ENCODE measurements at places on chromosomes 6 and 20.

- DNase-seq, result no peak
Measured at GRCh38 chr6:10837009-10837621, 1.2 kb downstream of the MAK start.

GRCh38 chr20:62922451-62922921, 3.8 kb downstream of the DIDO1 start:
- no peak for DNase-seq

- no peak for DNase-seq
Measured at GRCh38 chr20:57061051-57061900, 205.2 kb downstream of the BMP7 start.

DNA sequence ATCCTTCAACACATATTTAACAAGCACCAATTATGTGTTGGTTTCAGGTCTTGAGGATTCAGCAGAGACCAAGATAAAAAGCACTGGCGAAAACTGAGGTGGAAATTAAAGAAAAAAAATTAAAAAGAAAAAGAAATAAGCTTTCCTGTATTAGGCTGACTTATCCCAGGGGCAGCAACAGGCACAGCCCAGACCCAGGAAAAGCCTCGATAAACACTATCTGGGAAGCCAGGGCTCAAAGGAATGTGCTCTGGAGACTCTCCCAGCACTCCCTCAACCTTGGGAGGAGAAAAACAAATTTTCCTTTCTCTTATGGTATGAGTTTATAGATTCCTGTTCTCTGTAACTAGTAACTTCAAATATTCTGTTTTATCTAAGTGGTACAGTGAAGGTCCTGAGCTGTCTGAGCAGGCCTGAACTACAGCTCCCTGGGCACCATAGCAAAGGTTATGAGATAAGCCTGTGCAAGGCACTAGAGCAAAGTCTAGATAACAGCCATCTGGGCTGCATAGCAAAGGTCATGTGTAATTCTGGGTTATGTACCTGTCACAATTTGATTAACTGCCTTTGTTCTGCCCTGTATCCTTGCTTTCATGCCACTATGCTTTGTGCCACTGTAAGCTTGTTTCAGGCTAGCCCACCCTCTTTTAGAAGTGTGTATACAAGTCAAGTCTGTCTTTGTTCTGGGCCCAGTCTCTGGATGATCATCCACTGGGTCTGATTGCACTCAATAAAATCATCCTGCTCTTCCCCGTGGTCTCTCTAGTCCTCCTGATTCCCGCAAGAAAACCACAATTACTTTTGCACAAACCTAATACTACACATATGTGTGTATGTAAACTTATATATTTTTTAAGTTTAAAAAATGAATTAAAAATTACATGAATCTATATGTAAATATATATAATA, 54.0 kb downstream of the IL22RA2 start:
- no peak for DNase-seq

GRCh38 chr6:161272635-161273273, 1.1 kb downstream of the AGPAT4 start:
- DNase-seq, result no peak

- peak; percentile 68 for DNase-seq
Measured at GRCh38 chr20:48823960-48824498, 3.8 kb downstream of the PREX1 start.

GRCh38 chr6:73028893-73029450, 196.3 kb downstream of the KHDC1L start:
- DNase-seq, result no peak

GRCh38 chr6:84696166-84696565, 68.2 kb downstream of the TBX18 start:
- no peak for DNase-seq

DNA sequence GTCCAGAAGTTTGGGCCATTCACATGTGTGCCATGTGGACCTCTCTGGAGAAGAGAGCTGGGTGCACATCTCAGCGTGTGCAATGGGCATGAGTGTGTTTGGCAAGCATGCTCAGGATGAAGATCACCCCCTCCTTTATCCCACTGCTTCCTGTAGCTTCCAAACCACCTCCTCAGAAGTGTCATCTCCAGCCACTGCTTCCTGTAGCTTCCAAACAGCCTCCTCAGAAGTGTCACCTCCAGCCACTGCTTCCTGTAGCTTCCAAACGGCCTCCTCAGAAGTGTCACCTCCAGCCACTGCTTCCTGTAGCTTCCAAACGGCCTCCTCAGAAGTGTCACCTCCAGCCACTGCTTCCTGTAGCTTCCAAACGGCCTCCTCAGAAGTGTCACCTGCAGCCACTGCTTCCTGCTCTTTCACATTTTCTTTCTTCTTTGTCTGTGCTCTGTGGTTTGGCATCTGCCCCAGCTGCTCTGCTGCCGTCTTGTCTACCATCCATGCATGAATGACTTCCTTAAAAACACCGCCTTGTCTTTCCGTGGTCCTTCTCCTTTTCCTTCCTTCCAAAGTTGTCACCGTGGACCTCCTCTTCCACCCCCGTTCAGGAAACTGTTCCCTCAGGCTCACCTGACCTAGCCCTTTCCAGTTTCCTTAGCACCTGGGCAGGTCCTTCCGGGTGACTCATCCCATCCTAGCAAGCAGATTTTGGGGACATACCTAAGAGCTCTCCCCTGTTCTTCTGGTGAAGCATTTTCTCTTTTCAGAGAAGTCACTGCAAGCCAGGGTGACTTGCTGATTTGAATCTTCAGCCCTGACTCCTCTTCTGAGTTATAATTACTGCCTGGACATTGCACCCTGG, 43.5 kb upstream of the TIAM2 start:
- DNase-seq, result no peak

- no peak for DNase-seq
Measured at GRCh38 chr6:71043902-71044301, 87.0 kb upstream of the B3GAT2 start.

GRCh38 chr20:653590-654416, 803 bp upstream of the SRXN1 start:
- DNase-seq, result no peak

GRCh38 chr6:36638579-36638978, 39.9 kb upstream of the CDKN1A start:
- DNase-seq, result no peak

DNA sequence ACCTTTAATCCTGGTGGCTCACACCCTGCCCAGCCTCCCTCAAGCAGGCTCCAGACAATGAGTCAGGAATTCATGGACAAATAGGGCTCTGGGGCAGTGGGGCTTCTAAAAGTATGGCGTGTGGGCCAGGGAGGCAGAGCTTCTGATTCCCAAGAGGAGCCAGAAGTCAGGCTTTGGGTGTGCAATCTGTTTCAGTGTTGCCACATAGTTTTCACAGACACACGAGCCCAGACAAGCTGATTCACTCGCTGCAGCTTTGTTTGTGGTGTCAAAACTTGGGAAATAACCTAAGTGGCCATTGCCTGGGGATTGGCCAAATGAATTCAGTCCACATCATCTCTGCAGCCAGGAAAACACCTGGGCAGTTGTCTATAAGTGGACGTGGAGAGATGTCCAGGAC, 9.2 kb downstream of the PEDS1 start:
- DNase-seq, result no peak

- no peak for DNase-seq
Measured at GRCh38 chr6:91611190-91611589, 1024.3 kb upstream of the MAP3K7 start.

- no peak for DNase-seq
Measured at GRCh38 chr20:32227744-32228688, 20.3 kb downstream of the POFUT1 start.

GRCh38 chr20:56361900-56362299, 3.1 kb downstream of the FAM210B start:
- no peak for DNase-seq

DNA sequence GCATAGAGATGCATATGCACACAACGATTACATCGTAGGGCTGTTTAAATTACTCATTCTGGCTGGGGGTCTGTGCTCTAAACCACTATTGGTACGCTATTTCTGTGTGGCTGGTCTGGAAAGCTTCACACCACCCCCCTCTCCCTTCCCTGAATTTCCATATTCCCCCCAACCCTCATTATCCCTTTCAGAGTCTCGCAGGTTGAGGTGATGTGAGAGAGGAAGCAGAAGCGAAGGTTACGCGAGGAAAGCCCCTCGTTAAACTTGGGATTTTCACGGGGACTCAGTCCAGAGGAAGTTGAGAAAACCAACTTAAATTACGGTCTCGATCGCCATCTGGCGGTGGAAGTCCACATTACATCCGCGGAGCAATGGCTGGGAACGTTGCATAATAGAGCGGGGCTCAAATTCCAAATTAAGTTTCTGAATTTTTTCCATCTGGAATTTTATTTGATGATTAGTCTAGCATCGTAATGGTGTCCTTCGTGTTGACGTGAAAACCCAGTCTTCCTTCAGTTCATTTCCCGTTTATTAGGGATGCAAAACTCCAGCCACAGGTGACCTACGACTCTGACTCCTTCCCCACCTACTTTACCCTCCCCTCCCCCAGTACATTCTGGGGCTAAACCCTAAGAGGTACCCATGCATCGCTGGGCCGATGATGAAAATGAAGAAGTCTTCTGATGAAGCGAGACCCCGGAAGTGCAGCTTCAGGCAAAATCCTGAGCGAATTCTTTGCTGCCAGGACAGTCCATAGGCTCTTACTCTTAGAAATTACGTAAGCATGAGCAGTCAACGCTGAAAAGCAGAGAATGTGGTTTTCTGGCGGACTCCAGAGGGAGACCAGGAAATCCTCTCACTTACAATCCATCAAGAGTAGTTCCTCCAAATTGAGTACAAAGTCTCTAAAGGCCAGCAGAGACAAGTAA, 19.7 kb downstream of the HLA-DOB start:
- DNase-seq, result peak; percentile 67

GRCh38 chr20:19621072-19621471, 137.0 kb upstream of the RIN2 start:
- no peak for DNase-seq

DNA sequence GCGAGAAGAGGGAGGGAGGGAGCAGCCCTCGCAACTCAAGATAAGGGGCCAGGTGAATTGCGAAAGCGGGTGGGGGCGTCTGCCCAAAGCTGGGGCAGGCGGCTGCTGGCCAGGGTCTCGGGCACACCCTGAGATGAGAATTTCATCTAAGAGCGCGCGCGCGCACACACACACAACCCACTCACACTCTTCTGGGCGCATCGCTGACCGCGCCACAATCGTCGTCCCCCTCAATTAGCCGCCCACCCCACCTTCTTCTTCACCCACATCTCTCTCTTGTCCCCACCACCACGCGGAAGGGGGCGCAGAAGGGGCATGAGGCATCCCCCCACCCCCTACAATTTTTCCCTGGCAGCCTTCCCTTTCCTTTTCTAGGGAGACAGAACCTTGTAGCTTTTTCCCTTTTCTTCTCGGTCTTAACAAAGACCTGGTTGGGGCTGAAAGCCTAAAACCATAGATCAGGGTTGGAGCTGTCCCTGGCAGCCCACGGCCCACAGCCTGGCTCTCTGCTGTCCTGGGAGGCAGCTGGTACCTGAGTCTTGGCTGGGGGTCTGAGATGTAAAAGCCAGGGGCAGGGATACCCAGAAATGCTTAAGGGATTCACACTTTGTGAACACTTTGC, 737 bp upstream of the PTPRT start:
- DNase-seq, result no peak

DNA sequence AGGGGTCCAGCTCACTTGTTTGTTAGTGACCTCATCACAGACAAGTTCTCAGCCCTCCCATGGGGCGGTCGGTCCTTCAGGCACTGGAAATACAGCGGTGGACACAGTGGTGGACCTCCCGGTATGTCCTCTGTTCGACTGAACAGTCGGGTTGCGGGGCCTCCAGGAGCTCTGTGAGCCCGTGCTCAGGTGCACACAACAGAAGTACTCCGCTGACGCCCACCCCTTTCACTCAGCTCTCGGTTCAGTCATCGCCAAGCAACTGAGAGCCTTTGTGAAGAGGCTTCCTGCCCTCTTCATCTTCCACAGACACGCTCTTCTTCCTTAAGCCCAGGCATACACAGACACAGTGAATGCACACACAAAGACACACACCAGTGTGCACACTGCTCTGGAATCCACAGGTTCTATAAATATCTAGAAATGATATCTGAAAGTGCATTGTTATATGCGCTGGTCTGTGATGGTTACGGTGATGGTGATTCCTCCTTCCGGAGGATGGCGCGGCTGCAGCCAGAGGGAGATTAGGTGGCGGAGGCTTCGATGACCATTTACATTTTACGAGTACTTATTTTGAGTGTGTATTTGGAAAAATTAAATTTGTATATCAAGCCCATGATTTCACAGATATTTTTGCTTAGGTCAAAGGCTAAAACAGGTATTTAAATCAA, 46.8 kb upstream of the BHLHE23 start:
- no peak for DNase-seq

GRCh38 chr6:125485757-125486156, 184.0 kb upstream of the HDDC2 start:
- no peak for DNase-seq

DNA sequence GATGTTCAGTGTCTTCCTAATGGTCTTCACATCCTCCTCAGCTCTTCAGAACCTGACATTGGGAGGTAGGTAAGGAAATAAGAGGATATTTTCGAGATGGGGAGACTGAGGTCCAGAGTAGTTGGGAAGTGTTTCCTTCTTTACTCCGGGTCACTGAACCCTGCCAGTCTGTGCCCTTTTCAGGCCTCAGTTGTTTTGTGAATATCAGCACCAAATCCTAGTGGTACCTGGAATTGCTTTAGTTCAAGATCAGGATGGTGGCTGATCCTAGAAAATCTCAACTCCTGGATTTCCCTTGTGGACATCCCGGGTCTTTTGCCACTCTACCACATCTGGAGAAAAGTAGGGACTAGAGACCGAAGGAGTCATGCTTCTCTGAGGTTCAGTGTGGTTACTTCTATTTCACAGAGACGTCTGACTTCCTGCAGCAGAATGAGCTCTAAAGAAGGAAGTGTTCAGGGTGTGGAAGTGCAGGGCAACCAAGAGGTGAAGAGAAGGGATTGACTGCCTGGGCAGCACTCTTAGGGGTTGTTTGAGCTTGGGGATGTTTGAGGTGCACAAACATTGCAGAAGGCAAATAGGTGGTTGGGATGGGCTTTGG, 995 bp downstream of the STK4 start:
- DNase-seq, result no peak

GRCh38 chr6:109770047-109770446, 79.0 kb downstream of the FIG4 start:
- DNase-seq, result no peak

GRCh38 chr6:39049575-39050283, 1.1 kb downstream of the GLP1R start:
- no peak for DNase-seq

- DNase-seq, result no peak
Measured at GRCh38 chr6:111985202-111985731, 68.6 kb upstream of the CCN6 start.

- DNase-seq, result no peak
Measured at GRCh38 chr20:52490711-52491430, 299.3 kb upstream of the ZFP64 start.

GRCh38 chr20:24590178-24590982, 121.0 kb downstream of the SYNDIG1 start:
- no peak for DNase-seq

GRCh38 chr20:38217791-38218565, 42.6 kb downstream of the KIAA1755 start:
- no peak for DNase-seq

GRCh38 chr6:83311231-83311630, 118.1 kb downstream of the RWDD2A start:
- no peak for DNase-seq

- DNase-seq, result no peak
Measured at GRCh38 chr20:12916699-12917098, 92.1 kb upstream of the SPTLC3 start.
